Activated B cell treated with CpG ODN at 0.5 μM for 24 hours (primary cell): ENCODE measurements at places on chromosomes 13 and 19.

- DNase-seq = no peak
These were observed 14.6 kb downstream of the NACC1 start for GRCh38 chr19:13132471-13133180.

DNA sequence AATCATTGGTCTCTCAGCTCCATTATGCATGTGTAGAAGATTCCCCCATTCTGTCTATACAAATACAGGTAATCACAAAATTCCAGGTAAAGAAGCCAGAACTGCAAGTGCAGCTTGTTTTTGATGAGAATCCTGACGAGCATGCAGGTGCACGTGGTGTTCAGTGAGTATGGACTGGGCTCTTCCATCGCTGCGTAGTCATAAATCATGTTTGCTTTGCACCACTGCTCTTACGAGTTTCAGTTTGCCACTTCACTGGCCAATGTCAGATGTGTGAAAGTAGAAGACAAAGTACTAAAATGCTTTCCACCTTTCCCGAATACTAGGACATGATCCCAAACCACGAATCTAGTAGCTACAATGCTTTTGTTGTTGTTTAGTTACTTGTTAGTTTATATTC, 390.7 kb downstream of the LIG4 start:
- DNase-seq = no peak

DNA sequence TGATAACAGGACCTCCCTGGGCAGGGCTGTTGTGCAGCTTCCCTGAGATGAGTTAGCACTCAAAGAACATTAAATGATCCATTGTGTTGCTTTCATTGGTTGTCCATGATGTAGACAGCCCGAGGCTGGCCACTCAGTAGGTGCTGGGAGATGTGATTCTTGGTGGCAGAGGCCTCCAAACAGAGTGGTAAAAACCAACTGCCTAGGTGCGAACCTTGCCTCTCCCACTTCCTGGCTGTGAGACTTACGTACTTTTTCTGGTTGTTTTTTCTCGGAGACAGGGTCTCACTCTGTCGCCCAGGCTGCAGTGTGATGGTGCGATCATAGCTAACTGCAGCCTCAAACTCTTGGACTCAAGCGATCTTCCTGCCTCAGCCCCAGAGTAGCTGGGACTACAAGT, 6.2 kb downstream of the SARS2 start:
- no peak for DNase-seq

DNA sequence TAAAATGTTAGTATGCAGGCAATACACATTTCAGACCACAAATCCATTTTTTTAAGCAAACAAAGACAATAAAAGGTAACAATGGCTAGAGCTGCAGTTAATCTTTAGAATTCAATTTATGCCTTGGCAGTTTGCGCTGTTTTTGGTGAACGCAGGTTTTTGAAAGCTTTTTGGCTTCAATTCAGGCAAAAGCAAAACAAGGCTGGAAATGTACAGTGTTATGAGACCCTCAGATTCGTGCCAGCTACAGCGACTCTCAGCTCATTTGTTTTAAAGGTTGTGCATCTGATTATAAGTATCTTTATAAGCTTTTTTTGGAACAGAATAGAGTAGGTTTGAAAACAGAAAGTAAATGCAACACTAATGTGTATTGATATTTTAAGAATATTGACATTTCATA, 63.6 kb upstream of the SOX1 start:
- DNase-seq = no peak
